ENCODE measurements at places on chromosomes 16 and 17. TPM values are rescaled to one million over a fixed set of nuclear protein-coding genes. Genes with fewer than 3 reads are reported as not detected.

KRTAP1-5 gene
- not detected for total RNA-seq

TOB1 gene
- 70.1 TPM for total RNA-seq

ALDH3A1 gene
- 10.5 TPM for total RNA-seq

MLLT6 gene
- total RNA-seq, result 133 TPM

DNA sequence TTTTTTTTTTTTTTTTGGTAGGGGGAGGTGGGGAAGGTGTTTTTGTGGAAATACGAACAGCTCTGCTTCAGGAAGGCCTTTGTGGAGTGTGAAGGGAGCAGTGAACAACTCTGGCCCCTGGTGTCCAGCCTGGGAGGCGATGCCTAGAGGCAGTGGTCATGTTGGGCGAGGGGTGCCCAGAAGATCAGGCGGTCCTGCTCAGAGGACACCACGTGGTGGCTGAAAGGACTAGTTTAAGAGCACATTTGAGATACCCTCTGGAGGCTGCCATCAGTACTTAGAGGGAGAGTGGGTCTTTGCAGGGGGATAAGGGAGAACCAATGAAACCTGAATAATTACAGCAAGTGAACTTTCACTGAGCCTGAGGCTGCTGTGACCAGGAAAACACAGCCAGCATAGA lies 40.1 kb upstream of the RHOT1 start:
- DNase-seq, result no peak

DNA sequence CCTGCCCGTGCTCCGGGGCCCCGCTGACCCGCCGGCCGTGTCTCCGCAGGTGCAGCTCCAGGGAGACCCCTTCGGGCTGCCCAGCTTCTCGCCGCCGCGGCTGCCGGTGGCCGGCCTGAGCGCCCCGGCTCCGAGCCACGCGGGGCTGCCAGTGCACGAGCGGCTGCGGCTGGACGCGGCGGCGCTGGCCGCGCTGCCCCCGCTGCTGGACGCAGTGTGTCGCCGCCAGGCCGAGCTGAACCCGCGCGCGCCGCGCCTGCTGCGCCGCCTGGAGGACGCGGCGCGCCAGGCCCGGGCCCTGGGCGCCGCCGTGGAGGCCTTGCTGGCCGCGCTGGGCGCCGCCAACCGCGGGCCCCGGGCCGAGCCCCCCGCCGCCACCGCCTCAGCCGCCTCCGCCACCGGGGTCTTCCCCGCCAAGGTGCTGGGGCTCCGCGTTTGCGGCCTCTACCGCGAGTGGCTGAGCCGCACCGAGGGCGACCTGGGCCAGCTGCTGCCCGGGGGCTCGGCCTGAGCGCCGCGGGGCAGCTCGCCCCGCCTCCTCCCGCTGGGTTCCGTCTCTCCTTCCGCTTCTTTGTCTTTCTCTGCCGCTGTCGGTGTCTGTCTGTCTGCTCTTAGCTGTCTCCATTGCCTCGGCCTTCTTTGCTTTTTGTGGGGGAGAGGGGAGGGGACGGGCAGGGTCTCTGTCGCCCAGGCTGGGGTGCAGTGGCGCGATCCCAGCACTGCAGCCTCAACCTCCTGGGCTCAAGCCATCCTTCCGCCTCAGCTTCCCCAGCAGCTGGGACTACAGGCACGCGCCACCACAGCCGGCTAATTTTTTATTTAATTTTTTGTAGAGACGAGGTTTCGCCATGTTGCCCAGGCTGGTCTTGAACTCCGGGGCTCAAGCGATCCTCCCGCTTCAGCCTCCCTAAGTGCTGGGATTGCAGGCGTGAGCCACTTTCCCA lies 5.9 kb downstream of the CTF1 start:
- peak; percentile 90 for DNase-seq

GRCh38 chr16:74573622-74574021 lies 33.3 kb downstream of the GLG1 start:
- DNase-seq, result no peak

GRCh38 chr17:79919164-79919585 lies 79.9 kb upstream of the CBX4 start:
- DNase-seq, result peak; percentile 96

- DNase-seq, result no peak
Measured at GRCh38 chr16:67844497-67844896, 2.2 kb upstream of the NUTF2 start.

DNA sequence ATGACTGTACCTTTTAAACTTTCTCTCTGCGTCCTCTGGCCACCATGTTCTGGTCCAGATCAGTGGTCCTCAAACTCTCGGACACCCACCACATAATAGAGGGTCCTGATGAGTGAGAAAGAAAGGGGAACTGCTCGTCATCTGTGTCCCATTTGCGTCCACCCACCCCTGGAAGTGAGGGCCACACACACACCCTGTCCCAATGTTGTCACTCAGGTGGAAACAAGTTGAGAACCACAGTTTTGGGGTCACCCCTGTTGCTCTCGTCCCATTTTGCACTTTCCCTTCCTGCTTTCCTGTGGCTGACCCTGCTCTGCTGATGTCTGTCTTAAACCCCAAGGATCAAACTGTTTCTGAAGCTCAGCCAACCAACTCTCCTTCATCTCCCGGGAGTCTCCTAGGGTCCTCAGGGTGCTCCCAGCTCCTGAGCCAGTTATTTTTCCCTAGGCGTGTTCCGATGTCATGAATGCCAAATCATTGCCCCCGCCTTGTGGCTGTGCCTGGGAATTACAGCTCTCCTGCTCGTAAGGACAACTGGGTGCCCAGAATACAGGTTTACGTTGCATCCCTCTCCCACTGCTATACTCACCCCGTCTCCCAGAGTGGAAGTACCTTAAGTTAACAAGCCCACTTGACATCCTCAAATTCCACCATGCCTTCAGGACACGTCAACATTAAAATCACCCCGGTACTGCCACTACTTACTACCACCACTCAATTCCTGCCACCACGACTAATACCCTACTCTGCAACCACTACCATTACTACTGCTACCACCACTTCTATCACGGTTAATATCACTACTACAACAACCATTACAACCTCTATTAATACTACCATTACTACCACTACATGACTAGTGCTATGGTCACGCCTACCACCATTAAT lies 26.0 kb upstream of the HNF1B start:
- peak; percentile 80 for DNase-seq

GRCh38 chr17:20189302-20189701 lies 180.1 kb downstream of the SPECC1 start:
- no peak for DNase-seq

DNA sequence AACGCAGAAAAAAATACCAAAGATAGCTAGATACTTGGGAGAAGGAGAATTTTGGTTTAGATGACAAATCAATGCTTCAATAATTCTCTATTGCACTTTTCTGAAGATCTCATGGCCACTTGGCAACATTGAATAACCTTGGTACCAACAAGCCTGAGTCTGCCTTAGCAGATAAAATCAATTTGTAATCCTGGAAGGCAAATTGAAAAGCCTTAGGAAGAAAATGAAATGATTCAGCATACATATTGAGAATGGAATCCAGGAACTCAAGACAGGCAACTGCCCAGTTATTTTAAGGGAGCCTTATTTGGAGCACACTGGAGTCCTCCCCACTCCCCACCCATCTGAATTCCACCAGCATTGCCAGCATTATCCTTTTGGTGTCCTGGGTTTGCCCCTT lies 109.3 kb upstream of the SOX9 start:
- DNase-seq, result no peak

GRCh38 chr16:50430076-50430475 lies 61.3 kb upstream of the BRD7 start:
- DNase-seq, result no peak

DNA sequence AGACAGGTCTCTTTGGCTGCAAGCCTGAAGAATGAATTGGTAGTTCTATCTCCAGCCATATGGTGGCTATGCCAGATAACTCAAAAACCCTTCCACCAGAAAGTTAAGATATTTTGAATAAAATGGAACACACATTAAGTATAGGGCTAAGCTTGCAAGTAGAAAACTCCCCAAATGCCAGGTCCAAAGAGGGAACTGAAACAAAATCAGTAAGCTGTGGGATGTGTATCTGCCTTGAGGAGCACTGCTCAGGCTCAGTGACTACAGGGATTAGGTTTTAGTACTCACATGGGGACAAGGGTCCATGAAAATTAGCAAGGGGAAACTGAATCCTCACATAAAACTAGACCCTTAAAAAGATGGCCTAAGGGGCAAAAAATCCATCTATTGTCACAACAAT lies 115.7 kb upstream of the PMFBP1 start:
- no peak for DNase-seq

GRCh38 chr17:11023639-11024479 lies 186.0 kb upstream of the PIRT start:
- no peak for DNase-seq

DNA sequence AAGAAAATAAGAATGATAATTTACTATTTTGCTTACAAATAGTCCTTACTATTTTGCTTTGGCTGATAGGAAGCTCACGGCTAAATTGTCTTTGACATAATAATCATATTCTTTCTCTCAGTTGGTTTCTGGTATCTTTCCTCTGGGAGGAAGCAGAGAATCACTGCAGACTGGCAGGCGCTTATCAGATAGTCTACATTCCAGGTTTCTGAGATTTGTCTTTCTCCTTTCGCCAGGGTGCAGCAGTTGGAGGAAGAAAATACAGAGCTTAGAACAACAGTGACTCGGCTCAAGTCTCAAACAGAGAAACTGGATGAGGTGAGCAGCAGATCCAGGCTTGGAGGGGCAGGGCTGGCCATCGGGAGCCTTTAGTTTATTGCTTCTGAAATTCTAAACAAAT lies 136.1 kb downstream of the RAB11FIP4 start:
- no peak for DNase-seq

DNA sequence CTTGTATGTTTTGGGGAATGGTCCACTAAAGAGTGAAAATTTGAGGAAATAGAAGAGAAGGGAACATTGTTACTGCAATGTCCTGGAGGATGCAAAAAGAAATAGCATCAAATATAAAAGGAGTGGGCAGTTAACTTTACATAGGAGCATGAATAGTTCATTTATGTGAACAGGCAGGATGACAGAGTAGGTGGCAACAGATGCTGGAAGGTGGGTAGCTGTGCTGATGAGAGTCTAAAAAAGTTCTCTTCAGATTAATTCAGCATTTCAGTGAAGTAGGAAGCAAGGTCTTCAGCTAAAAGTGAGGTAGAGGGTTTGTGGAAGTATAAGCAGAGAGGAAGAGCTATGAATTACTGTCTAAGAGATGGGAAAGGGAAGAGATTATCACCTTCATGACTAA lies 276.5 kb downstream of the KIF2B start:
- no peak for DNase-seq

DNA sequence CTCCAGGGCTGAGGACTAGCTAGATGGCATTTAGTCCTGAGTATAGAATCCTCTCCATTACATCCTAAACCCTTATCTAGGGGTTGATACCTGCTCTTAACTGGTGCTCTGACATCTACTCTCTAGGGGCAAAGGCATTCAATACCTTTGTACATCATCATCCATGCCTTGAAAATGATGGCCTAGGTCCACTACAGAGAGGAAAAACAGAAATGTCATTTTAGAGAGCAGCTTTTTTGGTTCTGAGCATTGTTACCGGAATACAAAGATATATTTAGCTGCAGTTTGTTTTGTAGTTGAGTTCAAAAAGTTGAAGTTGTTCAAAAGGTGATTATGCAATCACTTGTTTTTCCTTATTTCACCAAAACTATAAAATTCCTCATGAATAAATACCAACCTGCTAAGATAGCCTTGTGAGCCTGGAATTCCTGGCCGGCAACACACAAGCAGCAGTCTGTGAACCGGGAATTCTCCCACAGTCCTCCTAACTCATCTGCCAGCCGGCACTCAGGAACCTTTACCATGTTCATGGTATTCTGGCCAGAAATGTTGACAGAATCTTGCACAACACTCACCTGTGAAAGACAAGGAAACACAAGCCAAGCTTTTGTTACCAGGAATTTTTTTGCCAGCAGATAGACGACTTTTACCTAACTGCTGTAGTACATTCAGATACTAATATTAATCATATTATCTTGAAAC lies 35.4 kb downstream of the NXPH3 start:
- no peak for DNase-seq

GRCh38 chr17:74816905-74817620 lies 40.9 kb upstream of the NAT9 start:
- DNase-seq, result no peak

DNA sequence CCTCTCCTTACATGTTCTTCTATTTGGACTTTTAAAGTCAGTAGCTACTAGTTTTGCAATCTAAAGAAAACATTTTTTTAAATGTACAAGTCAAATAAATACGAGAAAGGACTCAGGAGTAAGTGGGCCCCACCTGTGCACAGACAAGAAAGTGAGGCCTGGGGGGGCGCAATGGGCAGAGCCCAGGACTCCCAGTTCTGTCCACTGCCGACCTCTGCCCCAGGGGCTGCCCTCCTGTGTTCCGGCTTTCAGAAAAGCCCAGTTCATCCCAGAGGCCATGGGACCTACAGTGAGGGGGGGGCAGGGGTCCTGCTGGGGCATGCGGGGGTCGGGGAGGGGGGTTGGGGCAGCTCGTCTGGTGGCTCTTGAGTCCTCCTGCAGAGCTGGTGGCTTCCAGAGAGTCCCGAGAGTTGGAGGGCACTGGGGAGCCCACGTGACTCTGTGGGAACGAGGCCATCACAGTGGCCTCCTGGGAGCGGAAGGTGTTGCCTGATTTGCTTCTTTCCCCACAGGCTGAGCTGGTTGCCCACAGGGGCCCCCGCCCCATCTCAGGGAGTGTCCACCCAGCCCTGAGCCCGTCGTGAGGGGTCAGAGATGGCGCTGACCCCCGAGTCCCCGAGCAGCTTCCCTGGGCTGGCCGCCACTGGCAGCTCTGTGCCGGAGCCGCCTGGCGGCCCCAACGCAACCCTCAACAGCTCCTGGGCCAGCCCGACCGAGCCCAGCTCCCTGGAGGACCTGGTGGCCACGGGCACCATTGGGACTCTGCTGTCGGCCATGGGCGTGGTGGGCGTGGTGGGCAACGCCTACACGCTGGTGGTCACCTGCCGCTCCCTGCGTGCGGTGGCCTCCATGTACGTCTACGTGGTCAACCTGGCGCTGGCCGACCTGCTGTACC lies 2.4 kb downstream of the UTS2R start:
- no peak for DNase-seq

DNA sequence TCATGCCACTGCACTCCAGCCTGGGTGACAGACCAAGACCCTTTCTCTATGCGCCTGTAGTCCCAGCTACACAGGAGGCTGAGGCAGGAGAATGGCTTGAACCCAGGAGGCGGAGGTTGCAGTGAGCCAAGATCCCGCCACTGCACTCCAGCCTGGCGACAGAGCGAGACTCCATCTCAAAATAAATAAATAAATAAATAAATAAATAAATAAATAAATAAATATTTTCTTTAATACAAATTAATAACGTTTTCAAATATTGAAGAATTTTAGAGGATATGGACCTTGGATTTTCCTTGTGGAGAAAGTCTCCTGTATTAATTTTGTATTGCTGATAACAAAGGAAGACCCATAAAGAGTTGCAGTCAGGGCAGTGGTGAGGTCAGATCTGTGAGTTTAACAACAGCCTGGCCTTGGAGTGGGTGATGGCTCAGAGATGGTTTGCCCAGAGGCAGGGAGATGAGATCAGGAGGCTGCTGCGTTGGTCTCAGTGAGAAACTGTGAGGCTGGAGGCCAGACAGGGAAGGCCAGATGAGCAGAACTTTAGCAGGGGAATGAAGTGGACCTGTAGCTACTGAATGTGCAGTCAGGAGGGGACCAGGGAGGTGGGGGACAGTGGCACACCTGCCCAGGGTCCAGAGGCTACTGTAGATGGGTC lies 4.4 kb upstream of the ASGR1 start:
- DNase-seq, result no peak

GRCh38 chr16:68798398-68798797 lies 44.9 kb upstream of the TANGO6 start:
- no peak for DNase-seq

GRCh38 chr16:57025941-57026777 lies 36.8 kb downstream of the NLRC5 start:
- DNase-seq, result no peak

GRCh38 chr17:29949696-29950095 lies 8.3 kb downstream of the EFCAB5 start:
- DNase-seq, result no peak

GRCh38 chr16:51376080-51376479 lies 225.0 kb upstream of the SALL1 start:
- no peak for DNase-seq
